ENCODE measurements at places on chromosomes 7 and 10.

DNA sequence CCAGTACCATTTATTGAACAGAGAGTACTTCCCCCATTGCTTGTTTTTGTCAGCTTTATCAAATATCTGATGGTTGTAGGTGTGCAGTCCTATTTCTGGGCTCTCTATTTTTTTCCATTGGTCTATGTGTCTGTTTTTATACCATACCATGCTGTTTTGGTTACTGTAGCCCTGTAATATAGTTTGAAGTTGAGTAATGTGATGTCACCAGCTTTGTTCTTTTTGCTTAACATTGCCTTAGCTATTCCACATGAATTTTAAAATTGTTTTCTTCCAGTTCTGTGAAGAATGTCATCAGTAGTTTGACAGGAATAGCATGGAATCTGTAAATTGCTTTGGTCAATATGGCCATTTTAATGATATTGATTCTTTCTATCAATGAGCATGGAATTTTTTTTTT is 140.5 kb upstream of the RHOBTB1 start:
- DNase-seq = no peak

- DNase-seq = no peak
These were observed 123.9 kb downstream of the ADAM12 start for GRCh38 chr10:126264102-126265018.

GRCh38 chr10:25896421-25896820 is 37.6 kb upstream of the MYO3A start:
- DNase-seq = no peak

DNA sequence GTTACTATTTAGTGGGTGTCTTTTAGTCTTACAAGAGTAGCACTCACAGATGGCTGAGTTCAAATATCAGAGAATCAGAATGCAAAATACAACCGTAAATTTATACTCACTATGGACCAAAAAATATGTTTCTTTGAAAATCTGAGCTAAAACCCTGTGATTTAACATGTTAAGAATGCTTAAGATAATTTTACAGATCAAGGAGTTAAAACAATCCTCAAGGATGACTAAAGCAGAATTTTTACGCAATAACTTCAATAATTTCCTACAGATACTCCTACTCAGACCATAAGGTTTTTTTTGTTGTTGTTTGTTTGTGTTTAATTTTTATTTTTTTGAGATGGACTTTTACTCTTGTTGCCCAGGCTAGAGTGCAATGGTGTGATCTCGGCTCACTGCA is 47.9 kb upstream of the CCDC6 start:
- DNase-seq = no peak

GRCh38 chr7:20895563-20895962 is 108.9 kb upstream of the SP8 start:
- no peak for DNase-seq

GRCh38 chr10:119246862-119247549 is 39.6 kb downstream of the GRK5 start:
- no peak for DNase-seq

DNA sequence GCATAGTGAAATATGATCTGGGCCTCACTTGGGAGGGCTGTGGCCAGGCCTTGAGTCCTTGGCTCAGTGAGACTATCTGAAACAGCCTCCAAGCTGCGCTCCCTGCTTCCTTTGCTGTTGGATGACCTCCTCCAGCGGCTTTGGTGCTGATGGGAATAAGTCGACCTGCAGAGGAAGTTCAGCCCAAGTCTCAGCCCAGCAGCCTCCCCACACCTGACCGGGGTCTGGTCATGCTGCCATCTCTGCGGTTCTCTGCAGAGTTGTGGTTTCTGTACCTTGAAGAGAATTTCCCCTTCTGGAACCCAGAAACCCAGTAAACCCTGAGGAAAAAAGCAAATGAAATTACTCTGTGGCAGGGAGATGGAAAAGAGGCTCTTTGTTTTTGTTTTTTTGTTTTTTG is 4.6 kb upstream of the RBAK start:
- DNase-seq = no peak

DNA sequence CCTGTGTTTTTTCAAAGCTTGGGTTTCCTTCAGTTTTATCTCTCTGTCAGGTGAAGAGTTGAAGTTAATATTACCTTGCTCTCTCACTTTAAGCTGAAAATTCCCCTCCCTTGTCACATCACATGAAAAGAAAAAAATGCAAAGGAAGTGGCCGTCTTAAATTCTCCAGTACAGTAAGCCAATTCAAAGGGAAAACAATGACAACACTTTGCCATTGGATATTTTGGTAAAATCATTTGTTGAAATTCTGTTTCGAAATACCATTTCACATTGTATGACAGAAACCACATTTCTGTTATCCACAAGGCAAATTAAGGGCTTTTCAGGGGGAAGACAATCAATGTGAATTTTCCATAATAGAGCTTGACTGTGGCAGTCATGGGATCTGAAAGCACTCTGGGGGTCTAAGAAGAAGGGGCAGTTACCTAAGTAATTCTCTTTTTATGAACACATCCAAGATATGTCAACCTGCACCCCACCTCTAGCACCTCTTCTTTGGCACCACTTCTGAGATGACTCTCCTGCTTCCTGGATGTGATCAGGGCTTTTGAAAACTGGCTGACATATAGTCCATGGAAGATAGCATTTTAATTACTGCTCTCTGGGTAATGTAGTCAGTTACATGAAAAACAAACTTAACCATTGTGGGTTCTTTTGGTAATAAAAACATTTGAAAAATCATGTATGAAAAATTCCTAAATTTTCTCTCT is 63.8 kb downstream of the ENTPD1 start:
- DNase-seq = no peak

DNA sequence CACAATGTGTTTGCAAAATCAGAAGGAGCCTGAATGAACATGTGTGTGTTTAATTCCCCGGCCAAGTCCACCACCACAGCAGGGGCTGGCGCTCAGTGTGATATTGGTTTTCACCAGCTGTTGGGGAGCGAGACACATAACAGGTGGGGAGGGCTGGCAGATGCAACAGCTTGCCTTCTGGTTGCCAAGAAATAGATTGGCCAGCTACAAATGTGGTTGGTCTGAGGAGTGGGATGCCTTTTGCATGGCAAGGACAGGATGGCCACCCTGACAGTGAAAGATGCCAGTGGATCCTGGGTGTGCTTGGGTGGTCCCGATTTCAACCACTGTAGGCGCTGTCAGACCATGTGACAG is 292.5 kb upstream of the FZD8 start:
- DNase-seq = no peak

DNA sequence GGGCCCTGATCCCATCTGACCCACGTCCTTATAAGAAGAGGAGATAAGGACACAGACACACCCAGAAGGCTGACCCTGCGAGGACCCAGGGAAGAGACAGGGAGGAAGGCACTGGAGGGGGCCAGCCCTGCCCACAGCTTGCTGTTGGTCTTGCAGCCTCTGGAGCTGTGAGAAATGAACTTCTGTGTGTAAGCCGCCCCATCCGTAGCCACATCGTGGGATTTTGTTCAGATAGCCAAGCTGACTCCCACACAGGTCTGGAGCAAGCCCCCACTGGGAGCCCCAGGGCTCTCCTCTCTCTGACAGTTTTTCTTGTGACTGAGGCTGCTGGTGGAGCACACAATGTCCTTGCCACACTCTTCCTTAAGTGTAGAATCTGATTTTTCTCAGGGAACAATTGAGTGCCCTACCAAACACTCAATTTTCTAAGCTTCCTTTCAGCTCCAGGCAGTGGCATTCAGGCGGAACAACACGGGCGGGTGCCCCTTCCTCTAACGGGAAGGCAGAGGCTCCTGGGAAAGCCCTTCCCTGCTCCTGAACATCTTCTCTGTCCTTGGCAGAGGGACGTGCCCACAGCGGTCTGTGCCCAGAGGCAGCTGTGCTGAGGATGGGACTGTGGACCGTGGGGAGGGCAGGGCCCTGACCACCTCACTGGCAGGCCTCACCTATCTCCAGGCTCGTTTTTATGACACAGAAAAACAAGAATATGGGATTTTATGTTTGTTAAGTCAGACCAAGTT is 160.6 kb upstream of the SHH start:
- no peak for DNase-seq

DNA sequence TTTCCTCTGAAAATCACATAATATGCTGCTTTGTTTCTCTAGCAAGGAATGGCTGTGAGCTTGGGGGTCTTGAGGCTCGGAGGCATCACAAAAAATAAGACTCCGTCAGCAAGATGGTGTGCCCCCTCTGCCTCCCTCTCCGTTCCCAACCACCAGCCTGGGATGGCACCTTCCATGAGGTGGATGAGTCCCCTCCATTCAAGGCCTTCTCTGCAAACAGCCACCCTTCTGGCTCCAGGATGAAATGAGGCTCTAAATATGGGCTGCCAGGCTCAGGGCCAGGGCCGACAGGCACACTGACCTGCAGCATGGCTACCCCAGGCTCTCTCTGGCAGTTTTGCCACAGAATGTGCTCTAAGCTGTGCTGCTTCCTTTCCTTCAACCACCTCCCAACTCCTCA is 521.5 kb downstream of the PTPRN2 start:
- no peak for DNase-seq

DNA sequence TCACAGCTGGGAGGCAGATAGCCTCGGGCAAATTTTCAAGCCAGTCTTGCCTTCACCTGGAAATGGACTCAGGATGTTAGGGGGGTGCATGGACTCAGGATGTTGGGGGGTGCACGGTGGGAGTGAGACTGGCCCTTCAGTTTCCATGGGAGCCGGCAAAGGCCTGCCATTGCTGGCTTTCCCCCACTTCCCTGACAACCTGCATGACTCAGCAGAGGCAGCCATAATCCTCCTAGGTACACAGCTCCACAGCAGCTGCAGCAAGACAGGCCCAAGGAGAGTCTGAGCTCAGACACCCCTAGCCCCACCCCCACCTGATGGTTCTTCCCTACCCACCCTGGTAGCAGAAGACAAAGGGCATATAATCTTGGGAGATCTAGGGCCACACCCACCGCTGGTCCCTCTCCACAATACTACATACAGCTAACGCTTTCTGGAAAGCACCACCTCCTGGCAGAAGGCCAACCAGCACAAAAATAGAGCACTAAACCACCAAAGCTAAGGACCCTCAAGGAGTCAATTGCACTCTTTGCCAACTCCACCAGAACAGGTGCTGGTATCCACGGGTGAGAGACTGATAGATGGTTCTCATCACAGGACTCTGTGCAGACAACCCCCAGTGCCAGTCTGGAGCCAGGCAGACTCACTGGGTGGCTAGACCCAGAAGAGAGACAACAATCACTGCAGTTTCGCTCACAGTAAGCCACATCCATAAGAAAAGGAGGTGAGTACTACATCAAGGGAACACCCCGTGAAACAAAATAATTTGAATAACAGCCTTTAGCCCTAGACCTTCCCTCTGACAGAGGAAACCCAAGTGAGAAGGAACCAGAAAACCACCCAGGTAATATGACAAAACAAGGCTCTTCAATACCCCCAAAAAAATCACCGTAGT is 18.3 kb downstream of the C7orf25 start:
- DNase-seq = peak; percentile 21

DNA sequence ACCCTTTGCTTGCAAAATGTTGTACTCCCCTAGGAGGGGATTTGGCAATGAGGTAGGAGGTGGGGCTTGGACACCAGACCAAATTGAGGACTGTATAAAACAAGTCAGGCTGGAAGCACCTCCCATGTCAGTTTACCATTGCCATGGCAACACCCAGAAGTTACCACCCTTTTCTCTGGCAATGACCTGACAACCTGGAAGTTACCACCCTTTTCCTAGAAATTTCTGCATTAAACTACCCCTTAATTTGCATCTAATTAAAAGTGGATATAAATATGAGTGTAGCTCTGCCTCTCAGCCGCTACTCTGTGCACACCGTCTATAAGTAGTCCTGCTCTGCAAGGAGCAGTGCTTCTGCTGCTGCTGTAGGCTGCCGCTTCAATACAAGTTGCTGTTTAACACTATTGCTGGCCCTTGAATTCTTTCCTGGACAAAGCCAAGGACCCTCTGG is 7.8 kb upstream of the BLNK start:
- no peak for DNase-seq

GRCh38 chr7:7596176-7596575 is 29.5 kb downstream of the MIOS start:
- no peak for DNase-seq

GRCh38 chr7:112083776-112084355 is 122.3 kb downstream of the DOCK4 start:
- DNase-seq = no peak

GRCh38 chr7:158096582-158096981 is 491.0 kb downstream of the PTPRN2 start:
- DNase-seq = no peak

DNA sequence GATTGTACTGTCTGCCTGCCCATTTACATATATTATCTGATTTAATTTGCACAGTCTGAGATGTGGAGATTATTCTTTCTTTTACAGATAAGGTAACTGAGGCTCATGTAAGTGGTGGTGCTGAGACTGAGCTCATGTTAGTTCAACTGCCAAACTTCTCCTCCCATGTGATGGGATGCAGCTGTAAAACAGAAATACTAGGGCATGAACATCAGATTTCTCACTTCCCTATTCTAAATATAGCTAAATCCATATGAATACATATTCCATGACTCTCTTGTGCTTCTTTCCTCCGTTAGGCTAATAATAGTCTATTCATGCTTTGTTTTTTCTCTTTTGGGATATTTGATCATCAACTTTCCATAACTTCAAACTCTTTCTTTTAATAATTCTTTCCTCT is 84.7 kb downstream of the PTPRZ1 start:
- no peak for DNase-seq

- DNase-seq = peak; percentile 65
These were observed 15.3 kb upstream of the ASB4 start for GRCh38 chr7:95470452-95470851.

GRCh38 chr10:85784792-85785191 is 581.8 kb downstream of the GRID1 start:
- no peak for DNase-seq

GRCh38 chr10:106708506-106708905 is 456.0 kb downstream of the SORCS1 start:
- DNase-seq = no peak

GRCh38 chr7:101669307-101669706 is 40.2 kb upstream of the MYL10 start:
- no peak for DNase-seq

GRCh38 chr7:130960208-130960988 is 226.4 kb upstream of the KLF14 start:
- DNase-seq = no peak

- DNase-seq = no peak
These were observed 186.2 kb upstream of the BMPER start for GRCh38 chr7:33719059-33719581.

DNA sequence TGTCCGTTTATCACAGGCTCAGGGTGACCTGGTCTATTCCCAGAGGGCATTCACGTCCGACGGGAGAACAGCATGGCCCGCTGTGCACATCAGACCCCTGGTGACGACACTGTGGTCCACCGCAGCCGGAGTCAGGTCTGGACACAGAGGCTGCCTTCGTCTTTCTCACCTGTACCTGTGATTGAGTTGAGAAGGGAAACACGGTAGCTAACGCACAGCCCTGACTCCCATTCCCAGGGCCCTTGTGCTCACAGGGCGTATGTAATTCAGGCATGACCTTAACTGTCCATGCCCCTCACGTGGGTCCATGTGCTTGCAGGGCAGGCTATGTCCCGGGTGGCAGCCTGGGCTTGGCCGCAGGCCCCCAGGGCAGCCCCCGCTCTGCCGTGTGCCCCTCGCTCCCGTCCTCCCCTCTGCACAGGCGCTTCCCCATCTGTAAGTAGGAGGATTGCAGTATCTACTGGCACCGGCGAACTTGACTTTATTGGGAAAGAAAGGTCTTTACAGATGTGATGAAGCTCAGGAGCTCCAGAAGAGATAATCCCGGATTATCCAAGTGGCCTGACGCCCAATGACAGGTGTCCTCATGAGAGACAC is 221.3 kb upstream of the TCERG1L start:
- DNase-seq = no peak

- DNase-seq = no peak
These were observed 242.8 kb downstream of the KLF6 start for GRCh38 chr10:3542185-3542611.

- DNase-seq = no peak
These were observed 381.7 kb downstream of the DNAJB6 start for GRCh38 chr7:157718303-157719007.

Measured in NCI-H1105 (cell line).